ENCODE measurements at places on chromosomes 6 and 20. TPM values are rescaled to one million over a fixed set of nuclear protein-coding genes. Genes with fewer than 3 reads are reported as not detected.

DNA sequence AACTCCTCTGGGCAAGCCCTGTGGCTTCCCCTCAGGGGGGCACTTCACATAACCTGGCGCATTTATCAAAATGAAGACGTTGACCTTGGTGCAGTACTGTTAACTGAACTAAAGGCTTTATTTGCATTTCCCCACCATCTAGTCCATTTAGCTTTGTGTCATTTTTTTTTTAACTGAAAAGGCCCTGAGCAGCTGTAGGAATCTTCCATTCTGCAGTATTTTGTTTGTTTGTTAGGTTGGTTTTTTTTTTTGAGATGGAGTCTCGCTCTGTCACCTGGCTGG lies 10.7 kb downstream of the TMEM181 start:
- no peak for DNase-seq

- DNase-seq, result no peak
Measured at GRCh38 chr20:63051911-63052310, 45.1 kb upstream of the BHLHE23 start.

GRCh38 chr6:149311293-149311692 lies 6.2 kb upstream of the TAB2 start:
- DNase-seq, result no peak

DNA sequence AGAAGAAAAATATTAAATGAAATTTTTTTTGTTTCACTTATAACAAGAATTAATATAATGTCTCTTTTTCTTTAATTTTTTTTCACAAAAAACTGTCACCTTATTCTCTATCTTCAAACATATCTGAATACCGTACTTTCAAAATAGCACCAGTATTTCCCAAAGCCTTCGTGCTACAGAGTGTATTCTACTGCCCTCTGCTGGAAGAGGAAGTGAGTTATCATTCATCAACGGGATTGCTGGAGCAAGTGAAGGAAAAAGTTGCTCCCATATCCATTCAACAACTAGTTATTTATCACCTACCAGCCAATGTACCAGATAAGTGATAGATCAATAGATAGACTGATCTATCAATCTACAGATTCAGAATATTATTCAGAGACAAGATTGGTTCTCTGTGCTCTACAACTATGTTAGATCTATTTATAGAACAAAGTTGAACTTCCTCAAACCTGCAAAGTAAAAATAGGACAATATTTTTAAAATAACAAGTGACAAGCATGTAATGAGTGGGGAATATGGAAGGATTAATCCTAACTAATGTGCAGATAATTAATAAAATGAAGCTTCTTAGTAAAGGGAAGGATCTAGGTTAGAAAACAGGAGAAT lies 26.7 kb upstream of the TFAP2B start:
- peak; percentile 12 for DNase-seq

Gene CD40
- total RNA-seq, result 18.4 TPM

GRCh38 chr6:10837622-10837994 lies 731 bp downstream of the MAK start:
- no peak for DNase-seq

Gene ARMH2
- not detected for total RNA-seq

GRCh38 chr6:80962382-80962781 lies 790.1 kb downstream of the TENT5A start:
- DNase-seq, result no peak

DNA sequence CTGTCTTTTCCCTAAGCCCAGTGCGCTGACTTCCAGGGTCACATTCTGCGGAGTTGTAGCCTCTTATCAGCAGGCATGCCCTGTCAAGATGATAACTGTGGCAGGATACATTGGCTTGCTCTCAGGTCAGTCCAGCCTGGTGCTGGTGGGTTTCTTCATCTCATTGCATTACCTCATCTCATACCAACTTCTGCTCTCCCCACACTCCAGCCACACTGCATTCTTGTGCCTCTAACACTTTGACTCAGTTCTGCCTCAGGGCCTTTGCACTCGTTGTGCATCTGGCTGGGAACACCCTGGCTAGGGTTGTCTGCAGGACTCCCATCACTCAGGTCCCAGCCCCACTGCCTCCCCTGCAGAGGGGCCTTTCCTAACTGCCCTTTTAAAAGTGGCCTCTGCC lies 110.3 kb upstream of the BACH2 start:
- DNase-seq, result no peak

GRCh38 chr6:10852361-10852960 lies 14.1 kb upstream of the MAK start:
- no peak for DNase-seq

GRCh38 chr6:74343804-74344203 lies 647.8 kb downstream of the CD109 start:
- DNase-seq, result no peak

DNA sequence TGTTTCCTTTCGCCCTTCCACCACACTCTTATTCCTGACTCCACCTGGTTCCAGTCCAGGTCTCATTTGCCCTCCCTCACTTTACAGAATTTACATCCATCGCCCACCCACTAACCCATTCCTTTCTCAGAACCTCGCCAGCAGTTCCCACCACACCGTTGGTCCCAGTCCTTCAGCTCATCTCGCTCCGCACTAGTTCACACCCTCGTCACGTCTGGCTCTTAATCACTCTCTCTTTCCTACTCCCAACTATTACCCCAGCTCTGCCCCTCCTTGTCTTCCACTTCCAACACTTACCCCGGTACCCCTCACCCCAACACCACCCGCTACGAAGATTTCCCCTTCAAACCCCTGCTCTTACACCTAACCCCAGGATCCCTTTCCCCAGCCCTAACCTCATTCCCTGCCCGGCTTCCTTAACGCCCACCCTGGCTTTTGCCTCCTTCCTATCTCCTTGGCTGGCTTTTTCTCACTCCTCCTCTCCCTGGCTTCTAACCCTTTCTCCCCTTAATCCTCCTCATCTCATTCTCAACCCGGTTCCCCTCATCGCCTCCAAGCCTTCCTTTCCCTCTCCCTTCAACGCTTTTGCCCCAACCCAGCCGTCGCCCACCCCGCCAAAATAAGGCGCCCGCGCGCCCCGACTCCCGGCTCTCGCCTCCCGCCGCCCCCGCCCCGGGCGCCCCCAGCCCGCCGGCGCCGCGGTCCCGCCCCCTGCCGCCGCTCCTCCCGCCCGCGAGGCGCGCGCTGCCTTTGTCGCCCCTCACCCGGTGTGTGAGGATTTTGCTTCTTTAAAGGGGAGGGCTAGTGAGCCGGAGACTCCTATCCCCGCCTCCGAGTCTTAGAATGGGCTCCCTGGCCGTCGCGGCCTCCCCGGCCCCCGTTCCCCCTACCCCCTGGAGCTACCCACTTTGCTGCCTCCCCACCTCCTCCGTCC lies 542 bp downstream of the USP49 start:
- DNase-seq, result no peak
